ENCODE measurements at places on chromosomes 2 and 18.

GRCh38 chr2:191176801-191177438 is 26.1 kb upstream of the STAT4 start:
- no peak for DNase-seq

GRCh38 chr2:25215948-25216679 is 47.7 kb upstream of the POMC start:
- peak; percentile 23 for DNase-seq

DNA sequence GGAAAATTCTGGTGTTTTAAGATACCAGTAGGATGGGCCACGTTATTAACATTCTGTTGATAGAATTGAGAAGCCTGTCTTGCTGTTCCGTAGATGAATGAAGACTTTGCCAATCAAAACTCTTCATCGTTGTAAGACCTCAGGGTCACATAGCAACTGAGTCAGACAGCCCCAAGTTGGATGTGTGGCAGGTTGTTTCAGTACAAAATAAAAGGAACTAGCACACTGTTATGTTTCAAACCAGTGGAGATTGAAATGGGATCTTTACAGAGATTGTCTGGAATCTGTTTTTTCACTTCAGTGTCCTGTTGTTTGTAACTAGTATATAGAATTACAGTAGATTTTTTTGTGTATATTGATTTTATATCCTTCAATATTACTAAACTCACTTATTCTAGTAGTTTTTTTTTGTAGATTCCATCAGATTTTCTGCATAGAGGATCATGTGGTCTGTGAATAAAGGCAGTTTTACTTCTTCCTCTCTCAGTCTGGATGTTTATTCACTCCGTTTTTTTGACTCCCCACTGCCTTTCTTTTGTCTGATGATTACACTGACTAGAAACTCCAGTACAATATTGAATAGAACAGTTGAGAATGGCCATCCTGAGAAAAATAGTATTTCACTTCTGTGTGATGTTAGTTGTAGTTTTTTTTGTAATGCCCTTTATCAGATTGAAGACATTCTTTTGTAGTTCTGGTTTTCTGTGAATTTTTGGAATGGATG is 22.7 kb downstream of the EPC2 start:
- DNase-seq, result no peak

- no peak for DNase-seq
Observed at GRCh38 chr2:151197184-151198108, 64.2 kb downstream of the RBM43 start.

- DNase-seq, result no peak
Observed at GRCh38 chr2:234606896-234607295, 110.0 kb upstream of the ARL4C start.

DNA sequence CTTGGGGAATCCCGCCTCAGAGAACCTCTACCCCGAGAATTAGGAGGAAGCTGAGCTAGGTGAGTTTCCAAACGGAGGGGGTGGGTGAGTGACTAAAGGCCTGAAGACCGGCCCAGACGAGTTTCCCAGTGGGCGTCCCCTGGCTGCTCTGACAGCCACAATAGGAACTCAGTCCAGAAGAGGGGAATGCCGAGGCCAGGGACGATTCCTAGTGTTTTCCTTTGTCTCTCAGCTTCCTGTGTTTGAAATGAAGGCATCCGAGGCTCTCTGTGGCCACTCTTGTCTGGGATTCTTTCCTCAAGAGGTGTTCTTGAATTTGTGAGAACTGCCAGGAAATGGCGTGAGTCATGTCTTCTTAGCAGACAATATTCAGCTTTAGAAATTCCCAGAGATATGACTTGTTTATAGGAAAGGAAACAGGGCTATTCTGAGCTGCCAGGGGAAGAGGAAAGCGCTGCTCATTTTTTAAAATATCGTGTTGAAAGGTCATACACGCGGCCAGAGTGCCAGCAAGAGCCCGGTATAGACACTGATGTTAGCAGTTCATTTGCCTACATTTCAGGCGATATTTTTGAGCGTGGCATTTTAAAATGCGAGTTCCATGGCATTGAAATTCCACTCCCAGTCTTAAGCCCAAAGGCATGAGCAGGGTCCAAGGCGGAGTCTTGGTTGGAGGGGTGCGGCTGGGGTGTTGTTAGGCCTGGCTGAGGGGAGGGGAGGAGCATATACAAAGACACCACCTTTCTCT is 169.1 kb upstream of the KLF7 start:
- no peak for DNase-seq

DNA sequence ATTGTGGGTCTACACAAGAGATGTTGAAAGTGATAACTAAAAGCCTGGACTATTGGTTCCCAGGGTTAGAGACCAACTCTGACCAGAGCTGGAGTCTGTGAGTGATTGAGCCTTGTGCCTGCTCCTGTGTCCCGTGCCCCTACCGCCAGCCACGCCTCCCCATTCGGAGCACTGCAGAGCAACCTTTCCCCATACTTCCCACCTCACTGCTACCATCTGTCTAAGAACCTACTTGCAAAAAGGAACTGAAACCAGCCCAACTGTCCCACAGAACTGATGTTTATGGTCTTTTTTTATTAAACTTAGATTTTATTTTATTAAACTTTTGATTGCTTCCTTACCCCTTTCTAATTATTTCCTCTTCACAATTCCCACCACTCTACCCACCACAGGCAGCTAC is 300.3 kb upstream of the MGAT5 start:
- DNase-seq, result peak; percentile 13

Measured in substantia nigra (tissue), 51 donors.